Cortex of kidney (tissue), 1 donor: ENCODE measurements at places on chromosomes 5 and 9.

- no peak for DNase-seq
Measured at GRCh38 chr5:36421256-36421655, 119.6 kb upstream of the RANBP3L start.

GRCh38 chr9:69325409-69326212, 596 bp downstream of the ENTREP1 start:
- no peak for DNase-seq

- DNase-seq, result no peak
Measured at GRCh38 chr9:5499889-5500398, 10.4 kb upstream of the PDCD1LG2 start.

- DNase-seq, result no peak
Measured at GRCh38 chr5:56699538-56699937, 115.8 kb upstream of the MAP3K1 start.

- DNase-seq, result no peak
Measured at GRCh38 chr9:129351058-129351641, 173.1 kb upstream of the IER5L start.

- DNase-seq, result no peak
Measured at GRCh38 chr5:48192-48591, 43.8 kb upstream of the PLEKHG4B start.

GRCh38 chr5:131944702-131945550, 537 bp downstream of the MEIKIN start:
- no peak for DNase-seq

GRCh38 chr5:153714798-153715197, 224.3 kb downstream of the GRIA1 start:
- no peak for DNase-seq

DNA sequence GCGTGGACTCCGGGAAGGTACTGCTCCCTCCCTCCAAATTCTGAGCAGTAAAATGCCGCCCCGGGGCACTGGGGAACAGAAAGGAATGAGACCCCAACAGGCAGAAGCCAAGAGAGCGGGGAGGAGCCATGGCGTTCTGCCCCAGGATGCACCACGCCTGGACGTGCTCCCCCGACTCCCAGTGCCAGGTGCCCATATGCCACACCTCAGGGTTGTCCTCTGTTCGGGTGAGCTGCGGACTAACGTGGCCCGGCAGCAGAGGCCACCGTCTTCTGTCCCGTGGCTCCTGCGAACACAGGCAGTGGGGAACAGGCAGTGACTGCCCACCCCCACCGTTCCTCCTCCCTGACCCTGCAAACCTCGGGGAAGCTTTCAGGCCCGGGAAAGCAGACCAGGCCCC, 4.8 kb downstream of the SURF6 start:
- DNase-seq, result no peak

- no peak for DNase-seq
Measured at GRCh38 chr9:93081931-93082330, 14.1 kb upstream of the CARD19 start.

DNA sequence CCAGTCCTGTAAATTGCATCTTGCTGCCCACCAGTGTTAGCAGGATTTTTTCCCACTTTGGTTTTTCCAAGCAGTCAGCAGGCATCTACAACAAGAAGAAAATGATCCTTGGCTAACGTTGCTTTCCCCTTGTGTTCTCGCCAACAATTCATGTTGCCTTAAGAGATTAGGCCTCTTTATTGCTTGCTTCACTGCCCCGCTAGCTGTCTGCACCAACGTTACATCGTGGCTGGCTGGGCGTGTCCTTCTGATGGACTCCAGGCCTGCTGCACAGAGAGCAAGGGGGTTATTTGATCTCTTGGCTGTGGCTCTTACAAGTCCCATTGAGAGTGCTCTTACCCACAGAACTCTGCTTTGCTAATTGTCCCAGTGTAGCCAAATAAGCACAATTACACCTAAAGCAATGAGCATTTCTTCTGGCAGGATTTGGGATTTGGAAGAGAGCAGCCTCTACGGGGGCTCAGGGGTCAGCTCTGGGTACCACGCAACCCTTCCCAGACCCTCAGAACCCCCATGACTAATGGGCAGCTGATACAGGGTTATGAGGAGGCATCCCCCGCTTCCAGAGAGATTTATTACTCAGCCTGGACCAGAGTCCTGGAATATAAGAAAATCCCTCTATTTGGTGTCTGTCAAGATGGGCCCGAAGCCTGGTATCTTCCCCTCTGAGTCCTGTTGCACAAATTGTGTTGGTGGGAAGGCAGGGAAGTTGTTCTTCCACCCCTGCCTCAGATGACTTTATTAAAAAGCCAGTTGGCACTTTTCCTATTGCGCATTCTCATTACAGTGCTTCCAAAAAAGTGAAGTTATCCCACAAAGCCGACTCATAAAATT, 17.6 kb downstream of the DCANP1 start:
- DNase-seq, result no peak

DNA sequence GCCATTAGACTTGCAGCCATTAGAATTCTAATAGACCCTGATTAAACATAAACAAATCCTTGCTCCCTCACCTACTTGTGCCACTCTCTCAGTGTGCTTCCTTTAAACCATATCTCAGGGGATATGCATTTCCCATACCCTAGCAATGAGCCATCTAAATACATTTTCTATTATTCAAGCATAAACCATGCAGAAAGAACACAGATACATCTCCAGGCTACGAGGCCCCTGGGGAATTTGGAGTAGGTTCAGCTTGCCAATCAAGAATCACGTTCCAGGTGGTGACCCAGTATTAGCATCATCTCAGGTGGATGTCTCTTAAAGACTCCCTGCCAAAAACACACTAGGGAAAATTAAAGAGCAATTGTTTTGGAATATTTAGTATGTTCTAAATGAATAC, 93.0 kb upstream of the CCL21 start:
- DNase-seq, result no peak

GRCh38 chr9:131492070-131492469, 10.6 kb upstream of the POMT1 start:
- no peak for DNase-seq

DNA sequence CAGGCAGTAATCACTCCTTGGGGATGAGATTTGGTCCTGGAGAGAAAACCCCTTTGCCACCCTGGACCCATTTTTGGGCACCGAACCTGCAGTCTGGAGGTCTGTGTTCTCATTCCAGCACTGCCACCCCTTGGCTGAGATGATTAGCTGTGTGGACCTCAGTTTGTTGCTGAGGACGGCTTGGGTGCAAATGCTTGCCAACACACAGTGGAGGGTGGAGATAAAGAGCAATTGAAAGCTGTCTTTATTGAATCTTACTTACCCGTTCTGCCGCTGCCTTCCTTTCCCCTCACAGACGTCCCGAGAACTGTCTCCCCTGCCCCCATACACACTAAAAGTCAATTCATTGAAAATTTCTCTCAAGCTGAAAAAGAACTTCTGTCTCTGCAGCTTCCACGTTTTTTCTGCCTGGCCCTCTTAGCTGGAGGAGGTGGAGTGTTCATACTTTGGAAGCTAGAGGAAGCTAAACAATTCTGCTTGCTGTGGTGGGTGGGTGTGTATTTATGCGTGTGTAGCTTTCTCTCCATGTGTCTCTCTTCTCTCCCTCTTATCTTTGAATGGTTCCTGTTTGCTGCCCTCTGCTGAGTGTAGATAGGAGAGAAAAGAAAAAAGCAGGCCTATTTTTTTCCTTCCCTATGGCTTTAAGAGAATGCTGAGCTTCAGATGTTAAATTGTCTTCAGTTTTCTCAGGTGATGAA, 6.6 kb downstream of the GALNT10 start:
- no peak for DNase-seq

DNA sequence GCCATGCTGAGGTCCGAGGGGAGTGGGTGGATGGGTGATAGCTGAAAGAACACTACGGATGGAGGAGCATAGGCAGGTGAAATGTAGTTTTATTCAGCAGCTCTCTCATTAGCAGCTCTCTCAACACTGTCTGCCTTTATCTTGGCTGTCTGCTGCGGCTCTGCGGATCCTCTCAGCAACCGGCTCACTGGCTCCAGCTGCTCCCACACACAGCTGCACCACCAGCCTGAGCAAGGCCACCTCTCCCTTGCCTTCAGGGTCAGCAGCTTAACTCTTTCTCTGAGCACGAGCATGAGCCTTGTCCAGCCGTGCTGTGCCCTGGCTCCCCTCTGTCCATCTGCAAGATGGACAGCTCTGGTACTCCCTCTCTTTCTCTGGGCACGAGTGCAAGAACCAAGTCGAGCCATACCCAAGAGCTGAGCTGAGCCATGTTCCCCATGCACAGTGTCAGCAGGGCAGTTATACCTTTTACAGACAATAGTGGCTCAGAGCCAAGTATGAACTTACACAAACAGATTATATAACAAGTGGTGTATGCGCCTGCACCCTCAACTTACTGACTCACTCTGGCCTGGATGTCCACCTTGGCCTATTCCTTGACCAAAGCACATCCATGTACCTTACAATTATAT, 108.5 kb downstream of the MACIR start:
- no peak for DNase-seq

DNA sequence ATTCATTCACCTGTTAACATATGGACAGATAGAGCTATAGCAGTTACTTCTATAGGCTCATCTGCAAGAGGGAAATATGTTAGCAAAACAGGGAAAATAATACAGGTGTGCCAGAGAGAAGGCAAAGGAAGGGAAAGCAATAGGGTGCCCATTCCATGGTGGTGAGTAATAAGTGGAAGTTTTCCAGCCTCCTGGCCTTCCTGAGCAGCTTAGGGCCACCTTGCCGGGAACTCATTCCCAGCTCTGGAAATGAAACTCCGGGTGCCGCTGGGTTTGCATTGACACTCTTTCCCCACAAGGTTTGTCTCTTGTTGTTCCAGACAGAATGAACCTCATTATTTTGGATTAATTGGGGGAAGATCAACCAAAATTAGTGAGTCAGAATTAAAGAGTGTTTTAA, 58.4 kb downstream of the SLC1A3 start:
- no peak for DNase-seq

DNA sequence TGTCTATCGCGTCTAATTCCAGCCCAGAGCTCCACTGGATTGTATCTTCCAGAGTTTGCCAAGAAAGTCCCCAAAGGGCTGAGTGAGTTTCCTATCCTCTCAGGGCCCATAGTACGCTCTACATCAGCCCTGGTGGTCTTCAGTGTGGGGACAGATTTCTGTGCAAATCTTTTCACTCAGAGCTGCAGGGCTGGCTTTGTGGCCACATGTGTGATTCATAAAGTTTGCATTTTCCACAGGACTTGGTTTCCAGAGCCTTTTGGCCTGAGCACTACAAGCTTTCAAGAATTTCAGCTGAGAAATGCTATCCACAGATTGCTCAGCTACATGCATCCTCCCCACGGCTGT, 76.7 kb upstream of the CXCL14 start:
- no peak for DNase-seq

- no peak for DNase-seq
Measured at GRCh38 chr5:157157293-157157891, 8.7 kb downstream of the GARIN3 start.

- DNase-seq, result no peak
Measured at GRCh38 chr9:78311075-78311474, 14.2 kb downstream of the PSAT1 start.

GRCh38 chr9:20395651-20396050, 226.6 kb downstream of the MLLT3 start:
- DNase-seq, result no peak

DNA sequence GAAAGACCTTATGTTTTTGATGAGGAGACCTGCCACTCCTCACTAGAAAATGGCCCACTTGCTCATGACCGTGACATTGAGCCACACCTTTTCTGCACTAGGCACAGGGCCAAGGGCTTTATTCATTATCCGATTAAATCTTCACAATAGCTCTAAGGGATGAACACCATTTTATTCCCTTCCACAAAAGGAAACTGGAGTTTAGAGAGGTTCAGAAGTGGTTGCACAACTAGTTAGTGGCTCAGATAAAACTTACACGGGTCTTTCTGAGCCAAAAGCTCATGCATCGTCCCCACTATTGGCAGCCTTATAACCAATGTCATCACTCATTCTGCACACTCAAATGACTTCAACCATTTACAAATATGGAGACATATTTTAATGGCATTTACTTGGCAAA, 39.4 kb downstream of the SUSD1 start:
- no peak for DNase-seq

DNA sequence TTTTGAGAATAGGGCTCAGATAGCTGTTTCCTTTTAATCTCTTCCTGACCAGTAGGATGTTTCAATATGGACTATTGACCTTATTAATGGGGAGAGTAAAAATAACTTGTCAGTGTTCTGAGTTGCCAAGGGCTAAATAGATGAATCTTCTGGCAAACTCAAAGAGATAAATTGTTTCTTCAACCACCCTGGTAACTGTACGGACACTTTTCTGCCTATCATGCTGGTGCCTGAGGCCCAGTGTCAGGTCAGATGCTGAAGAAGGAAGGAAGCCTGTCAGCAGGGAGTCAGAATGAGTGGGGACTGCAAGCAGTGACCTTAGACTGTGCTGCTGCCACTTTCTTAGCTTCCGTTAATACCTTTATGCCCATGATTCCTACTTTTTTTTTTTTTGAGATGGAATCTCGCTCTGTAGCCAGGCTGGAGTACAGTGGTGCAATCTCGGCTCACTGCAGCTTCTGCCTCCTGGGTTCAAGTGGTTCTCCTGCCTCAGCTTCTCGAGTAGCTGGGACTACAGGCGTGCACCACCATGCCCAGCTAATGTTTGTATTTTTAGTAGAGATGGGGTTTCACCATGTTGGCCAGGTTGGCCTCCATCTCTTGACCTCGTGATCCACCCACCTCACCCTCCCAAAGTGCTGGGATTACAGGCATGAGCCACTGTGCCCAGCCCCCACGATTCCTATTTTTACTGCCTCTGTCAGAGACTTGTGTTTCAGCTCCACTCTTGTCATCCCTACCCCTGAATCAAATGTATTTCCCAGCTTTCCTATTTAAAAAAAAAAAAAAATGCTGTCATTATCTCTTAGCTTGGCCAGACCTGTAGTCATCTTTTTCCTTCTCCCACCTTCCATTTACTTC, 33.7 kb downstream of the TGFBR1 start:
- no peak for DNase-seq

- DNase-seq, result no peak
Measured at GRCh38 chr5:72410688-72411295, 90.6 kb downstream of the PTCD2 start.

- DNase-seq, result no peak
Measured at GRCh38 chr5:74199436-74200210, 440.9 kb downstream of the ENC1 start.

- DNase-seq, result no peak
Measured at GRCh38 chr5:93381057-93381456, 200.0 kb downstream of the NR2F1-AS1 start.

- DNase-seq, result no peak
Measured at GRCh38 chr5:96855031-96855872, 21.0 kb upstream of the ERAP2 start.
